ENCODE measurements at places on chromosomes 11 and 22.

GRCh38 chr22:47000888-47001287 lies 238.4 kb downstream of the TBC1D22A start:
- no peak for DNase-seq

DNA sequence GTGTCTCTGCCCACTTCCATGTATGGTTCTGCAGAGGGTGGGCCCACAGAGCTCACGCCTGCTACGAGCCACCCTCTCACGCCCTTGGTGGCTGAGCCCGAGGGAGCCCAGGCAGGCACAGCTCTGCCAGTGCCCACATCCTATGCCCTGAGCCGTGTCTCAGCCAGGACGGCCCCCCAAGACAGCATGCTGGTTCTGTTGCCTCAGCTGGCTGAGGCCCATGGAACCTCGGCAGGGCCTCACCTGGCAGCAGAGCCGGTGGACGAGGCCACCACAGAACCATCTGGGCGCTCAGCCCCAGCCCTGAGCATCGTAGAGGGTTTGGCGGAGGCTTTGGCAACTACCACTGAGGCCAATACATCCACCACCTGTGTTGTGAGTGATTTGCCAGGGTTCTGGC lies 64.0 kb downstream of the OTOG start:
- no peak for DNase-seq

DNA sequence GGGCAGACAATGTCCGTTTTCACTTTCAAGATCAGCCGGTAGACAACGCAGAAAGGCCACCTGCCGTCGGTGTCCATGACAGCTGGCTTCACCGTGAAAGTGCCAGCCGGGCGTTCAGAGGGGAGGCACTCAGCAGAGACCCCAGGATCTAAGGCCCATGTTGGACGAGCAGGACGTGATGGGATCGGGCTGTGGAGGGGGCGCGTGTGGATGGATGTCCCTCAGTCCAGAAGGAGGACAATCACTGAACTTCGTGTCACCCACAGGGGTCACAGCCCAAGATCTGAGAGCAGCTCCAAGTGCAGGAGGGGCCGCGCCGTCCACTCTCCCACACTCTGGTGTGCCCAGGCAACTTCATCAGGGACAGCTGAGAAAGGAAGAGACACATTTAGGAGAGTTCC lies 164.4 kb downstream of the BRD1 start:
- no peak for DNase-seq

- DNase-seq: no peak
Measured at GRCh38 chr11:108551651-108552462, 41.7 kb downstream of the EXPH5 start.

GRCh38 chr11:14163576-14163975 lies 195.4 kb downstream of the RRAS2 start:
- DNase-seq: no peak

GRCh38 chr22:19143967-19144400 lies 467 bp downstream of the ESS2 start:
- DNase-seq: no peak

DNA sequence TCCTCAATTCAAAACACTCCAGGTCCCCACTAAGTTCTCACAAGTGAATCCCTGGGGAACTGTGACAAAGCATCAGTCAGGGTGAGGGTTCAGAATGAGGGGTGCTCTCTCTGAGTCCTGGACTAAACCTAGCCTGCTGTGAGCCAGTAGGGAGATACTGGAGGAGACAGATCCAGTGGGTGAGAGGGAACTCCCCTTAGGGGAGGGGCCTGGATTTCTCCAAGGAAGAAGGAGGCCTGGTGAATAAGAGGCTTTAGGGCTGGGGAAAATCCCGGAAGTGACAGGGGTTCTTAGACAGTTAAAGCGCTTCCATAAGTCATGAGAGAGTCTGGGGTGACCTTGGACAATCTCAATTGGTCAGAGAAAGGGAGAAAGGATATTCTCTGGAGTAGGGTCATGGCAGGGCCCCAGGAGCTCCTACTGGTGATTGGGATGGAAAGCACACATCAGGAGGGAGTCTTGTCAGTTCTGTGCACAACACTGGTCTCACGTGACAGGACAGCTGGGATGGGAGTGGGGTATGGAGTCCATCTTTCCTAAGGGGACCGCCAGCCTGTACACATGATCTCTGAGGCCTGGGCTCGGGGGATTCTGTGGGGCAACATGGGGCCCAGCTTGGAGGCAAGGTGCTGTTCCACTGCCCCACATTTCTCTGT lies 1.5 kb downstream of the TBC1D10A start:
- DNase-seq: no peak

DNA sequence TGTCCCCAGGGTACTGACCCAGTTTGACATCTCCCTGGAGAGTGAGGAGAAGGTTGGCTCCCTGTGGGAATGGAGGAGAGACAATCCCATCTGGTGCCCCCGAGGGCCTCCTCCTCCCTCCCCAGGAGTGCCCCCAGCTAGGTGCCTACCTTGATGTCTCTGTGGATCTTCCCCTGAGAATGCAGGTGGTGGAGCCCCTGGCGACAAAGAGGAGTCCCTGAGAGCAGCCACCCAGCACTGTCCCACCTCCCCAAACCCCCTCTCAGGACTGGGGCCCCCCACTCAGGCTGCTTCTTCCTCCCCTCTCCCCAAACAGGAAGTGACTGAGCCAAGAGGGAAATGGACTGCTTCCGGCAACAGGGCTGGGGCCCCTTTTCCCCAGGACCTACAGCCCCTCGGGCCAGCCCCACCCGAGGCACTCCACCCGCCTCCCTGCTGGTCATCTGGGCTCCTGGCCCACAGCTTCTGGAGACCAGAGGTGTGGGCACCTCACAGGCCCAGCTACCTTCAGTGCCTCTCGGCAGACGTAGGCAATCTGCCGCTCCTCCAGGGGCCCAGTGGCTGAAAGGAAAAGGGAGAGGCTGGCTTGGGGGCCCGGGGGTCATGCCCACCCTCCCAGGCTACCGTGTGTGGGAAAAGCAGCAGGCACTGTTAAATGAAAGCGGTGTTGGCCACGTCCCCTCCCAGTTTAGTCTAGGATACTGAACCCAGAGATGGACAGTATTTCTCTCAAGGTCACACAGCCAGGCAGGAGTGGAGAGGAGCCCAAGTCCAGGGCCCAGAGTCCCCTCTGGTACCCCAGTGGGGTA lies 1.2 kb downstream of the MAP4K2 start:
- DNase-seq: no peak

DNA sequence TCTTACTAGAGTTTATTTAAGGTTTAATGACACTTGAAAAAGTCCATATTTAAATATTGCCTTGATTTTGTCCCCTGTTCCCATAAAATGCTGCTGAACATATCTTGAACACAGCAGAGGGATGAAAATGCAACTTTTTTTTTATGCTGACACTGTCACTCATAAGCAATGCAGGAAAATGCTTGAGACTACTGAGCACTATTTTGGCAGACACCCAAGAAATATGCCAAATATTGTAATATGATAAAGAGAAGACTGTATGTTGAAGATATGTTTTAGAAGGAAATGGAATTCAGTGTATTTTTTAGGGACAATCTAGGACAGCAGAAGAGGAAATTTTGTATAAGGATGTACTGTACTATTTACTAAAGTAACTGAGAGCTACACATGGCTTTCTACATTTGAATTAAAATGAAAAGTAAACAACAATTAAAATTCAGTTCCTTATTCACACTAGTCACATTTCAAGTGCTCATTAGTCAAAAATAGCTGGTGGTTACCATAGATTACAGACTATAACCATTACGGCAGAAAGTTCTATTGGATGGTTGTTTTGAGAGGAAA lies 58.6 kb downstream of the LRRC4C start:
- DNase-seq: no peak

GRCh38 chr11:88596786-88597185 lies 259.2 kb upstream of the CTSC start:
- no peak for DNase-seq

DNA sequence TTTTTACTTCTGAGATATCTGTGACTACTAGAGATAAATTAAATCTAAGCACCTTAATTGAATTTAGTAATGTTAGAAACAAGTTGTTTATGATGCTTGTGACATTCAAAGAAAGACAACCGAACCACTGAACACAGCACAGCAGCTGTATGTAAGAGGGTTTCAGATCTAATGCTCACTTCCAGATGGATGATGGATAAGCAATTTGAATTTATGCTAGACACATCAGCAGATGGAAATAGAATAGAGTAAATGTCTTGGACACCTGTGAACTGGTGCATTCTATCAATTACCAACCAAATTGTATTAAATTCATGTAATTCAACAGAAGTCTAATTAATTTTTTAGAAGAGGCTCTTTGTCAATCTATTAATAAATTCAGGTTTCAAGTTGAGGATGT lies 306.3 kb downstream of the CNTN5 start:
- DNase-seq: no peak

GRCh38 chr22:24460418-24461089 lies 33.2 kb downstream of the ADORA2A start:
- DNase-seq: no peak

DNA sequence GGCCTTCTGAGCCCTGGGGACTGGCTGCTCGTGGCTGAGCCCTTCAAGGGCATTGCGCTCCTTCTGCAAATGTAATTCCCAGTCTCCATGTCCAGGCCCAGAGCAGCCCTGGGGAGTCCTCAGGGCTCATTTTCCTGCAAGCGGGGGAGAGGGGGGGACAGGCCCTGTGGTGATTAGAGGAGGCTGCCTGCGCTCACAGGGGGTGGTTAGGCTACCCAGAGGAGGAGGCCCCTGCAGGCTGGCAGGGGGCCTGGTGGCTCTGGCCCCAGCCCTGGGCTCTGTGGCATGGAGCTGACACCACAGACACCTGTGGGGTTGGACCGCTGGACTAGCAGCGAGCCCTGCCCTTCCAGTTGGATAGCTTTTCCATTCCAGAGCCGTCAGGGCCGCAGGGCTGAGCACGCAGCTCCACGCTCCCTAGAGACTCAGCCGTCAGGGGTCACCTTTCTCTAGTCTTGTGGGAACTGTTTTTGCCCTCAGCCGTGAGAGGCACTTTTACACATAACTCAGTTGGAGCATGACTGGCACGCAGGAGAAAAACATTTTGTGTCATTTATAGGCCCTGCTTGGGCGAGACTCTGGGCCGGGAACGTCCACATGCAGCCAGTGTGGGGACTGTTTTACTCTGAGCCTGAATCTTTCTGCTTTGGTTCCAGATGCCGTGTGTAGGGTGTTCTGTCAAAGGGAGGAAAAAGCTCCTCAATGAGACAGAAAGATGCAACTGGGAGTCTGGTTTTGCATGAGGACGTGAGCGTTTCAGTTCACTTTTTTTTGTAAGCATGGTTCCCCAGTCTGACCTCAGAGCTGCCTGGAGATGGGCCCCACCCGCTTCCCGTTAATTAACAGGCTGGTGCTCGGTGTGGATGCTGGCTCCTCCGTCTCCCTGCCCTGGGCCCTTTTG lies 58.1 kb downstream of the LRP5 start:
- no peak for DNase-seq

DNA sequence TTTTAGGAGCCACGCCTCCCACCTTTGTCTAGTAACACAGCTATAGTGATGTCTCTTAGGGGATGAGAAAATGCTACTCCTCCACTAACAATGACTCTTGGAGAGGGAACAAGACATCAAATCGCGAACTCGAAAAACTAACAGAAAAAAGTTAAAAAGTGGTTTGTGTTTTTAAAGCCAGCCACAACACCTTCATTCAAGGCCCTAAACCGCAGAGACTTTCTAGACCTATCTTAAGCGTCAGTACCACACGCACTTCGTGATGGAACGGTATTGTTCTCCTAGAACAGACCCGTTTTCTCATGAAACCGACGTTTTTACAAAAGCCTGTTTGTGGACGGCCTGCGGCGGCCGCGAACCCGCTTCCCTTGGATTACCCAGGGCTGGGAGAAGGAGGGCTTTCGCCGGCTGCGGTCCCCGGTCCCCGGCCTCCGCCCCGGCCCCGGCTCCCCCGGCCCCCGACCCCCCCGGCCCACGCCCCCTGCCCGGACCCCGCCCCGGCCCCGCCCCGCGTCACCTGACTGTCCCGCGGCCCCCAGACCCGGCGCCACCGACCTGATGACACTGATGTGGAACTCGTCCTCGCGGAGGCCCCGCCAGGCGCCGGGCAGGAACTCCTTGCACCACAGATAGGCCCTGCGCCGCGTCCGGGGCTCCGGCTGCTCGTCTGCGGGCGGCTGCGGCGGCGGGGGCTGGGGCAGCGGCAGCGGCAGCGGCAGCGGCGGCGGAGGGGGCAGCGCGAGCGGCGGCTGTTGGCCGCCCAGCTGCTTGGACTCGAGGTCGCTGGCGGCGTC lies 718 bp downstream of the CHKA start:
- peak; percentile 22 for DNase-seq

DNA sequence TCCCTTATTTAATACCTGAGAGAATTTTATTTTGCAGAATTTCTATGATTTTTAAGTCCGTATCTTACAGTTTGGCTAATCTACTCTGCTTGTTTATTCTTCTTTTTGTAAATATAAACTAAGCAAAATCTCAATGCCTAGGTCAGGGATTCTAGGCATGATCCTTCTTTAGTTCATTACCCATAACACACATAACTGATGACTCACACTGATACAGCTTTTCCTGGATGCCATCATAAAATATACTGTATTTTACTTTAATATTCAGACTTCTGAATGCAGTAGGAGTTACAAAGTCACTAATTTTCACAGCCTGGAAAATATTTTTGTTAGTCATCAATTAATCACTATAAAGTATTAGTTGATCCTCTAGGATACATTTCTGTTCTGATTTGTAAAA lies 898.2 kb upstream of the RAG2 start:
- DNase-seq: no peak

- no peak for DNase-seq
Measured at GRCh38 chr22:23583836-23584235, 3.7 kb upstream of the IGLL1 start.

DNA sequence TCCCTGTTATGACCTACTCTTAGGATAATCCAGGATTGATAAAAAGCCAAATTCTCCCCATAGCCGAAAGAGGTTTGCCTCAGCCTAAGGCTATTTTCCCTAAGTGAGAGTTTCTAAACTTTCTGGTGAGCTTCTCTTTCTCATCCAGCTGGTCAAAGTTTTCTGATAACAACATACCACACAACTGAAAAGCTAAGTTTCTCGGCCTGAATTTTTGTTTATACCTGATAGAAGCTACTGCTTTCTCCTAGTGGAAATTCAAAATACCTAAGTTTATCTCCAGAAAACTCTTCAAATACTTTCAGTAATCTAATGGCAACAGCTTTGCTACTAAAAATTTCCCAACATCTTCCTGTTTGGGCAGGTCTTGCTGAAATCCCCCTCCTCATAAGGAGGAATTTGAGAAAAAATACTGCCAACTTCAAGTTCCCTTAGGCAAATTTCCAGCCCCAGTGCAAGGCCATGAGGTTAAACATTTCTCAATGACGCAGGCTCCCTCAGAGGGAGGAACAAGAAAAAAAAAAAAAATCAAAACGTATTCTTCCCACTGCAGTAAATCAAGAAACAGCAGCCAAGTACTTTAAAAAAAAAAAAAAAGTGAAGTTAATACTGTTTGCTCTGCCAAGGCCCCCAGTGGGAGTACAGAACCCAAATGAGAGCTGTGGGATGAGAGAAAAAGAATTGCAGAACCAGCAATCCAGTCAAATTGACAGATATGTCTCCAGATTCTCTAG lies 127.0 kb downstream of the MRTFA start:
- no peak for DNase-seq

GRCh38 chr22:38569181-38569971 lies 607 bp downstream of the DMC1 start:
- no peak for DNase-seq

- DNase-seq: no peak
Measured at GRCh38 chr22:44862981-44863860, 110.8 kb downstream of the ARHGAP8 start.

Data from NCI-H1930 (cell line).